ENCODE measurements at places on chromosomes 1 and 21. TPM values are rescaled to one million over a fixed set of nuclear protein-coding genes. Genes with fewer than 3 reads are reported as not detected.

DNA sequence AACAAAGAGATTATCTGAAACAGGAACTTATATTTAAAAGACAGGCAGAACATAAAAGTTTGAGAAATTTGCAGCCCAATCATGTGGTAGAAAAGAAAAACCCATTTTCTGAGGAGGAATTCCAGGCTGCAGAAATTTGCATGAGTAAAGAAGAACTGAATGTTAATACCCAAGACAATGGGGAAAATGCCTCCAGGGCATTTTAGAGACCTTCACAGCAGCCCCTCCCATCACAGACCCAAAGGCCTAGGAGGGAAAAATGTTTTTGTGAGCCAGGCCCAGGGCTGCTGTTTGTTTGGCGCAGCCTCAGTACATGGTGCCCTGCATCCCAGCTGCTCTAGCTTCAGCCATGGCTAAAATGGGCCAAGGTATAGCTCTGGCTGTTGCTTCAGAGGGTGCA lies 554.3 kb upstream of the CHRM3 start:
- no peak overlapping the region for H3K4me3 ChIP-seq
- no peaks in the 10 kb centered on the region for H3K36me3 ChIP-seq
- H3K4me1 ChIP-seq = no peaks in the 10 kb centered on the region
- DNase-seq = no peak
- no peak overlapping the region for H3K27ac ChIP-seq

GRCh38 chr1:5722635-5723164 lies 269.5 kb downstream of the NPHP4 start:
- H3K4me3 ChIP-seq = no peak overlapping the region
- no peaks in the 10 kb centered on the region for H3K27me3 ChIP-seq
- H3K36me3 ChIP-seq = no peaks in the 10 kb centered on the region
- no peak overlapping the region for H3K27ac ChIP-seq
- no peaks in the 10 kb centered on the region for H3K4me1 ChIP-seq

- peak overlapping the region; percentile 55 for H3K27ac ChIP-seq
- peaks cover 5% of the 10 kb centered on the region for H3K27me3 ChIP-seq
- DNase-seq = no peak
Measured at GRCh38 chr1:93708734-93709481, 27.3 kb upstream of the BCAR3 start.

DNA sequence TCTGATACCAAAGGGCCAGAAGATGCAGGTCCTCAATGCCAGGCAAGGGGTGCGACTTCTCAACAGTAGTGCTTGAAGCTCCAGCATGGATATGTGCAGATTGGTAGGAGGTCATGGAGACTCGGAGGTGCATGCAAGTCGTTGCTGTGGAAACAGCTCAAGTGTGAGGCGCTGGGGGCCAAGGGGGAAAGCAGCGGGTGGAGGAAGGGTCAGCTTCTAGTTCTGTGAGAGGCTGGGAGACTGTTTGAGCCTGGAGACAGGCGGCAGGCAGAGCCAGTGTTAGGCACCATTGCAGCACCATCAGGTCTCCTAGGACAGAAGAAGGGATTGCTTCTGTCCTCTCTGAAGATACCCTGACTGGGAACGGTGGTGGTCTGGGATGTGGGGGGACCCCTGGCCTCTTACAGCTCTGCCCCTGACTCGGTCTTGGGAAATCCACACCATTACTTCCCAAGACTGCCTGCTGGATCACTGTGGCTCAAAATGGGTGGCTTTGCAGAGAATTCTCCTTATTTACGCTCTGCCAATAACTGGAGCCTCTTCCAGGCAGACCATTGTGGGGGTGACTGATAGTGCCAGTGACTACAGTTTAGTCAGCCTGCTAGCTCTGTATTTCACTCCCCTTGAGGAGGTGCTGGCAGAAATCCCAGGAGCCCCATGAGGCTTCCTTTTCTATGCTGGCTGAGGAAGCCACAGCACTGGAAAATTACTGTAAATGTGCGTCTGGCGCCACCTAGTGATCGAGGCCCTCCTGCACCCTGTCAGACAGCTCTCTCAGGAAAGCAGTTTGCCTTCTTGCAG lies 46.3 kb upstream of the VANGL1 start:
- H3K27ac ChIP-seq = no peak overlapping the region
- no peak overlapping the region for H3K4me3 ChIP-seq
- peaks cover 8% of the 10 kb centered on the region for H3K27me3 ChIP-seq
- no peaks in the 10 kb centered on the region for H3K4me1 ChIP-seq
- peak; percentile 34 for DNase-seq

DNA sequence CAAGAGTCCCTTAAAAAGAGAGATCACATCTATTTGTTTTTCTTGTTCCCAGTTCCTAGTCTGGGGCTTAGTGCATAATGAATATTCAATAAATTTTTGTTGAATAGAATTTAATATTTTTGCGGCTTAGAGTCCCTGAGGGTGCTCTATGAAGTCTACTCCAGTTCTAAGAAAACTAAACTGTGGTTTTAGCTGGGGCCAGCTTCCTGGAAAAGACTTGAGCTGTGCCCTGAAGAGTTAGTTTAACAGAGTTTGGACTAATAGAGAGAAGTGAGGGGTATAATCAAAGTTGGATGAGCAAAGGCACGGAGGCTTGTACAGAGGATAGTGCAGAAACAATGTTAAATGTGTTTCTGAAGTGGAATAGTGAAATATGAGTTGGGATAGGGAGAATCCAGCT lies 168.9 kb downstream of the FASLG start:
- H3K4me1 ChIP-seq = peaks cover 11% of the 10 kb centered on the region
- no peak overlapping the region for H3K27ac ChIP-seq
- no peak for DNase-seq
- no peak overlapping the region for H3K4me3 ChIP-seq
- no peaks in the 10 kb centered on the region for H3K36me3 ChIP-seq

DNA sequence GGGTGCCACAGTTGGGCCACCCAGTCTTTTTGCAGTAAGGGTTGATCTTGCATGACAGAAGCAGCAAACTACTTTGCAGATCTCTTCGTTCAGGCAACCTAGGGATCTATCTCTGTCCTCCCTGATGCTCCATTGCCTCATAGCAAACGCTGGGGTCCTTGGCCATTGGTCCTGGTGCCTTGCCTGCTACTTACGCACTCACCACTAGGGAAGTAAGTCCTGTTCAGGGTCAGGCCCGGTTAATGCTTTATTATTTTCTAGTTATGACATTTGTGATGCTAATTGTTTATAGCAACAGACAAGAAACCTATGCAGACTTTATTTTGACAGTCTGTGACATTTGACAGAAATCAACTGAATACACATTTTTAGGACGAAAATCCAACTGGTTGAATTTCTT lies 326.5 kb upstream of the FMN2 start:
- H3K27me3 ChIP-seq = peaks cover 5% of the 10 kb centered on the region
- no peak for DNase-seq
- no peaks in the 10 kb centered on the region for H3K4me1 ChIP-seq
- H3K27ac ChIP-seq = no peak overlapping the region

- H3K4me1 ChIP-seq = no peaks in the 10 kb centered on the region
- H3K4me3 ChIP-seq = no peak overlapping the region
- H3K27ac ChIP-seq = no peak overlapping the region
- no peaks in the 10 kb centered on the region for H3K36me3 ChIP-seq
- H3K27me3 ChIP-seq = peaks cover 9% of the 10 kb centered on the region
- no peak for DNase-seq
Measured at GRCh38 chr1:29520571-29521437, 284.5 kb downstream of the PTPRU start.

GRCh38 chr1:14653461-14653960 lies 55.0 kb downstream of the KAZN start:
- H3K36me3 ChIP-seq = no peaks in the 10 kb centered on the region
- DNase-seq = no peak
- H3K27me3 ChIP-seq = no peaks in the 10 kb centered on the region
- H3K4me1 ChIP-seq = no peaks in the 10 kb centered on the region
- H3K27ac ChIP-seq = no peak overlapping the region

- H3K4me1 ChIP-seq = no peaks in the 10 kb centered on the region
- H3K4me3 ChIP-seq = no peak overlapping the region
- no peak overlapping the region for H3K27ac ChIP-seq
- H3K36me3 ChIP-seq = no peaks in the 10 kb centered on the region
Measured at GRCh38 chr1:115440733-115441132, 102.7 kb upstream of the NGF start.

GRCh38 chr1:1168451-1169411 lies 4.9 kb upstream of the TTLL10 start:
- H3K4me3 ChIP-seq = no peak overlapping the region
- peaks cover 12% of the 10 kb centered on the region for H3K4me1 ChIP-seq
- H3K36me3 ChIP-seq = no peaks in the 10 kb centered on the region
- H3K27me3 ChIP-seq = peaks cover 8% of the 10 kb centered on the region
- no peak for DNase-seq
- H3K27ac ChIP-seq = no peak overlapping the region

DNA sequence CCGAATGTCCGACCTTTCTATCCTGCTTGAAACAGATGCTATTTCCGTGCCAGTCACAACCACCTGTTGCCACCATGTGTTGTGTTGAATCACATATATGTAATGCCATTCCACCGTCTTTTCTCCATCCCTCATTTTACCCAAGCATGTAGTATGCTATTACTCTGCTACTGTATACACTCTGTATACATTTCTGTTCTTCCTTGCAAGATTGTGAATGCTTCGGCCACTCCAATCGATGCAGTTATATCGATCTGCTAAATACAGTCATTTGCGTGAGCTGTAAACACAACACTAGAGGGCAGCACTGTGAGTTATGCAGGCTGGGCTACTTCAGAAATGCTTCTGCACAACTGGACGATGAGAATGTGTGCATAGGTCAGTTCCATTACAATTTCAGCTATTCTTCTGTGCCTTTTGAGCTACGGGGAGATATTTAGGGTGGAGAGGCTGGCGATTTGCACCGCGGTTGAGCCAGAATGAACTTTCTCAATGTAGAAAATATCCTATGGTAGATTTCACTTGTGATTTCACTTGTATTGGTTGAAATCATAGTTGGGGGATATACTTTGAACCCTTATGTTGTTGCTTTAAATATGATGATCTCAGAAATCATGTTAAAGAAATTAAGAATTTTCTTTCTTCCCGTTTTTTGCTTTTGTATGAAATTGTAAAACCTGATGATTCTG lies 289.8 kb downstream of the NTNG1 start:
- no peak overlapping the region for H3K27ac ChIP-seq
- H3K4me1 ChIP-seq = no peaks in the 10 kb centered on the region
- DNase-seq = peak; percentile 0
- no peak overlapping the region for H3K4me3 ChIP-seq
- H3K36me3 ChIP-seq = no peaks in the 10 kb centered on the region

DNA sequence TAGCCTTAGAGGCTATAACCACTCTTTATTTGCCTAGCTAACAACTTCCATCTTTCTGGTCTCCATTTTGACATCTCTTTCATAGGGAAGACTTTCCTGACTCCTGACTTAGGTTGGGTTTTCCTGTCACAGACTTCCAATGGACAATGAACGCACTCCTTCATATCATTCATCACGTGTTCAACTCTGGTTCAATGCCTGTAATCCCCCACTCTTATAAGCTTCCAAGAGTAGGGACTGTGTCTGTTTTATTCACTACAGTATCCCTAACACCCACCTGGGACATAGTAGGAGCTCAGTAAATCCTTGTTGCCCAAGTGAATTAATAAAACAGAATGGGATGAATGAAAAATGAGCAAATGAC lies 4.6 kb downstream of the SLAMF1 start:
- peak overlapping the region; percentile 98 for H3K4me3 ChIP-seq
- peak overlapping the region; percentile 96 for H3K27ac ChIP-seq
- H3K27me3 ChIP-seq = no peaks in the 10 kb centered on the region
- DNase-seq = no peak

- peaks cover 6% of the 10 kb centered on the region for H3K36me3 ChIP-seq
- H3K4me1 ChIP-seq = peaks cover 38% of the 10 kb centered on the region
- no peaks in the 10 kb centered on the region for H3K27me3 ChIP-seq
Measured at GRCh38 chr1:201503397-201504176, 3.3 kb downstream of the CSRP1 start.

DNA sequence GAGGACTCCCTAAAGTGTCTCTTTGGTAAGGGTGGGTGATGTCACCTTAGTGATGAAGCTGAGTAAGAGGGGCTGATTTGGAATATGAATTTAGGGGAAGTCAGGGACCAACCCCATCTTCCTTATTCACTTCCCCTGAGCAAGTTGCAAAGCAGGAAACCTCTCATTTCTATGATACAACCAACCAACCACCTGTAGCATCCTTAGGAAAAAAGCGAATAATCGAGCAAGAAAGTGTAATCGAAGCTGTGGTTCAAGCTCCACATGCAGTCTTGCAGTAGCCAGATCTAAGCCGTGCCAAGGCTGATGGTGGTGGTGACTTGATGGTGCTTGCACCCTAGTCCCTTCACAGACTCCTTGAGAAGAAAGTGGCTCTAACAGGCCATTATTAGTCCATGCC lies 3.2 kb downstream of the TEX35 start:
- H3K36me3 ChIP-seq = no peaks in the 10 kb centered on the region
- no peak overlapping the region for H3K27ac ChIP-seq
- H3K4me3 ChIP-seq = no peak overlapping the region
- peaks cover 4% of the 10 kb centered on the region for H3K27me3 ChIP-seq

DNA sequence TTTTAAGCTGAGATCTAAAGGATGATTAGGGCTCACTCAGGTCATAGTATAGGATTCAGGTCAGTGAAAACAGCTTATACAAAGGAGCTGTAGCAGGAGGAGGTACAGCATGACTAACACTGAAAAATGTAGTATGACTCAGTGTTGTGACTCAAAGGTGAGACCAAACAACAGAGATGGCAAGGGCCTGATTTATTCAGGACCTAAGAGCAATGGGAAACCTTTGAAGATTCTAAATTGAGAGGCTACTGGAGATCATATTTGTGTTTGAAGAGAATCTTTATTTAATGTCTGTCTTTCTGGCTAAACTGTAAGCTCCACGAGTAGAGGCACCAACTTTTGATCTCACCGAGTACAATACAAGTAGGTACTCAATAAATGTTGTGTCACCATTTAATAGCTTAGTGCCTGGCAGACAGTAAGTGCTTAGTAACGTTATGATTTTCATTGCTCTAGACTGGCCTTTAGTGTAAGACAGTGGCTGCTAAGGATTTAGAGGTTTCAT lies 43.5 kb downstream of the PRKAA2 start:
- no peak for DNase-seq
- H3K4me3 ChIP-seq = no peak overlapping the region
- no peaks in the 10 kb centered on the region for H3K4me1 ChIP-seq
- no peaks in the 10 kb centered on the region for H3K36me3 ChIP-seq
- no peak overlapping the region for H3K27ac ChIP-seq

- H3K27me3 ChIP-seq = peaks cover 39% of the 10 kb centered on the region
- H3K36me3 ChIP-seq = peaks cover 1% of the 10 kb centered on the region
- no peak for DNase-seq
- no peak overlapping the region for H3K27ac ChIP-seq
- H3K4me1 ChIP-seq = peaks cover 45% of the 10 kb centered on the region
Measured at GRCh38 chr21:29233611-29234540, 64.8 kb upstream of the BACH1 start.

Gene GPR3
- total RNA-seq = 3.2 TPM

Gene TINAGL1
- total RNA-seq = not detected

Gene FCRL6
- not detected for total RNA-seq

Gene RBP7
- not detected for total RNA-seq

Gene AGRN
- 25.8 TPM for total RNA-seq

Gene OR2L2
- total RNA-seq = 0.08 TPM

Gene VWA1
- 5.5 TPM for total RNA-seq

Gene KIF14
- total RNA-seq = 11.5 TPM

Gene PCAT6
- 1.1 TPM for total RNA-seq

Gene RNU1-2
- 3,041 TPM for total RNA-seq

Gene PDE9A
- 9.6 TPM for total RNA-seq

Gene S100A2
- 1.1 TPM for total RNA-seq

Data from activated T-helper 1 cell treated with anti-CD3 and anti-CD28 coated beads, Interleukin-12 subunit alpha, Interleukin-12 subunit beta, Interleukin-2, Interleukin-4 antibody, amounts not matched to agents 30 ng/mL and 10 ng/mL and 1 ng/mL, durations not matched to agents 14 hours and 24 hours and 36 hours (primary cell).